ENCODE measurements at places on chromosomes 1 and 21. TPM values are rescaled to one million over a fixed set of nuclear protein-coding genes. Genes with fewer than 3 reads are reported as not detected.
A peak's percentile ranks its signal among the peaks of the same experiment; 100 is the strongest.

Gene PODN
- not detected for polyA plus RNA-seq

Gene RIPPLY3
- polyA plus RNA-seq, result 0.46 TPM

Gene TNFRSF1B
- 0.07 TPM for polyA plus RNA-seq

Gene FAM43B
- 7.1 TPM for polyA plus RNA-seq

Gene OR6K3
- not detected for polyA plus RNA-seq

Gene APOBEC4
- polyA plus RNA-seq, result not detected

Gene PCBP3
- 0.34 TPM for polyA plus RNA-seq

Gene RSPH1
- polyA plus RNA-seq, result 0.87 TPM

Gene FGR
- polyA plus RNA-seq, result not detected

Gene LCE1C
- not detected for polyA plus RNA-seq

Gene PTPN14
- polyA plus RNA-seq, result 10.3 TPM

Gene LAMB3
- polyA plus RNA-seq, result 9.1 TPM

Gene RBP7
- 3.5 TPM for polyA plus RNA-seq

- DNase-seq, result no peak
These were observed 30.2 kb upstream of the IL20 start for GRCh38 chr1:206835186-206835585.

DNA sequence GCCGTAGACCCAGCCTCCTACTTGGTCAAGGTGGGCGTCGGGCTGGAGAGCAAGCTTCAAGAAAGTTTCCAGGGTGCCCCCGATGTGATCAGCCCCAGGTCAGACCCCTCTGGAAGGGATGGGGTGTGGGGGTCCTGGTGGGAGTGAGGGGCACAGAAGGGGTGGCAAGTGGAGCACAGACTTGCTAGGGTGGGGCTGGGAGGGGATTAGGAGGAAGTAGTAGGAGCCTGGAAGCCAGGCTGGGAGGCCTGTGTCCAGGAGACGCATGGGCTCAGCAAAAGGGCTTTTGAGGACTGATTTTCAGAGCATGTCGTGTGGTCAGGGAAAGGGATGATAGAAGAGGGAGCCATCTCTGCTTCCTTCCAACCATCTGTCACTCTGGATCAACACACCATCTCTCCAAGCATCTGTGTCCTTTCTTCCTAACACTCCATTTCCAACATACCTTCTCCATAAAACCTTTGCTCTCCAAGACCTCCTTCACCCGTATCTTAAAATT, 8.5 kb downstream of the TRIM46 start:
- DNase-seq, result no peak

DNA sequence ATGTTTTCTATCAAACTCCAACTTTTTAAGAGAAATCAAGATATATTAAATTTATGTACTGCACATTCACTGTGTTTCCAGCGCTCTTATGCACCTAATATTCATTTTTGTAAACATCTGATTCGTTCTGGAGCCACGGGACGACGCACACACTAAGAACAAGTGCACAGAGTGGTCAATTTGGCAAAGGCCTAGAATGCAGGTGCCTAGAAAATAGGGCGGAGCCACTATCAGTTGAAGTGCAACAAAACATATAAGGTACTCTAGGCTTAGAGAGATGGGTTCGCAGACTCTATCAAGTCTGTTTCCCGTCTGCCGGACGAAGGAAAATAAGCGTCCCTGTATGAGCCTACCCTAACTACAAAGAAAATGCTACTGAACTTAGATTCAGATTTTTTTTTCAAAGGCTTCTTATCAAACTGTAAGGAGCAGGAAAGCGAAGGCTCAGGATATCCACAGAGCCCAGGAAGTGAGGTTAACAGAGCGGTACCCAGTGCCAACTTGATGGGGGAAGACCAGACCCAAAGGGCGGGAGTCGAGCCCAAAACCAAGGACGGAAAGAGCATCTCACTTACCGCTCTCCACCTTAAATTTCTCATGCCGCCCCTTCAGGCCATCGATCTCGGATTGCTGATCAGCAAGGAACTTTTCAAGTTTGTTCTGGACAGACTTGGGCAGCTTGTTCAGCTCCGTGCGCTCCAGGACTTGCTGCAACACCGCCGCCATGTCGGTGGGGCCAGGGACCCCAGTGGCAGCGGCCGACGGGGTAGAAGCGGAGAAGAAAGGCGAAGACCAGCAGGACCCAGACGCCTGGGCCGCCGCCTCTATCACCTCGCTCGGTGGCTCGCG, 526 bp downstream of the TPR start:
- DNase-seq, result peak; percentile 39

DNA sequence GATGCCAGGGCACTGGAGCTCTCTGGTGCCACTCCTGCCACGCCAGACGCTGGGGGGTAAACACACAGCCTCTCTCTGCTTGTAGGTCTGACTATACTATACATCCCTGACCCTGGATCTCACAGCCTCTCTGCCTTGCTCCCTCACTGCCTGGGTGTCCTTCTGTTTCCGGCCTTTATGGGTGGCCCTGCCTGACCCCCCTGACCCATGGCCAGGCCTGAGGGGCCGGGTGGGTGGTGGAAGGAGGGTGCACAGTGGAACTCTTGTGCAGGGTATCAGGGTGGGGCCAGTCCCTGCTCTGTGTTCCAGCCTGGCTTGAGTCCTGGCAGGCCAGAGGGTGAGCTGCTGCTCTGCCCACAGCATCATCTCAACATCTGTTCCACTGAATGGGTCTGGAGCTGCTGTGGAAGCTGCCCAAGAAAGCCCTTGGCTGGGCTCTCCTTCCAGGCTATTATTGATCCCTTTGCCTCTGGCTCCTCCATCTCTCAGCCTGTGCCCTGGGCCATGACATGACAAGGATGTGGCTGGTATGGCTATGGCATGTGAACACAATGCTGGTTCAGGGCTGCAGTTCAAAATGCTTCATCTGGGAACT, 17.2 kb upstream of the SYNC start:
- DNase-seq, result no peak

DNA sequence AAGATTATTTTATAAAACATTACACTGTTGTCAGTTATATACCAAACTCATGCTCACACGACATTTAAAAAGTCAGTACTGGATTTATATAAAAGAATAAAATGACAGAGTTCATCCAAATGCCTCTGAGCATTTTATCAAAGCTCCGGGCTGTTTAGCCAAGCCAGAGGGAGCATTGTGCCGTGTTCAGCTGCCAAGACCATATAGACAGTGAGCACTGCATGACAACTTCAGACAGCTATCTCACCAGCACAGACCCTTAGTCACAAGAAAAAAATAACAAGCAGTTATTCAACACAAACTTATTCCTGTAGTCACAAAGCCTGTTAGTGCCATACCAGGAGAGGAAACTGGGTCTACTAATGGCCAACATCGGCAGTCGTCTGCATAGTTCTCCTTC, 88.0 kb upstream of the PBX1 start:
- no peak for DNase-seq

- DNase-seq, result no peak
These were observed 11.8 kb downstream of the NHLH2 start for GRCh38 chr1:115829023-115829674.

- DNase-seq, result no peak
These were observed 251.7 kb upstream of the BEND5 start for GRCh38 chr1:49028396-49028795.

- no peak for DNase-seq
These were observed 31.4 kb downstream of the OLFM3 start for GRCh38 chr1:101965341-101965740.

DNA sequence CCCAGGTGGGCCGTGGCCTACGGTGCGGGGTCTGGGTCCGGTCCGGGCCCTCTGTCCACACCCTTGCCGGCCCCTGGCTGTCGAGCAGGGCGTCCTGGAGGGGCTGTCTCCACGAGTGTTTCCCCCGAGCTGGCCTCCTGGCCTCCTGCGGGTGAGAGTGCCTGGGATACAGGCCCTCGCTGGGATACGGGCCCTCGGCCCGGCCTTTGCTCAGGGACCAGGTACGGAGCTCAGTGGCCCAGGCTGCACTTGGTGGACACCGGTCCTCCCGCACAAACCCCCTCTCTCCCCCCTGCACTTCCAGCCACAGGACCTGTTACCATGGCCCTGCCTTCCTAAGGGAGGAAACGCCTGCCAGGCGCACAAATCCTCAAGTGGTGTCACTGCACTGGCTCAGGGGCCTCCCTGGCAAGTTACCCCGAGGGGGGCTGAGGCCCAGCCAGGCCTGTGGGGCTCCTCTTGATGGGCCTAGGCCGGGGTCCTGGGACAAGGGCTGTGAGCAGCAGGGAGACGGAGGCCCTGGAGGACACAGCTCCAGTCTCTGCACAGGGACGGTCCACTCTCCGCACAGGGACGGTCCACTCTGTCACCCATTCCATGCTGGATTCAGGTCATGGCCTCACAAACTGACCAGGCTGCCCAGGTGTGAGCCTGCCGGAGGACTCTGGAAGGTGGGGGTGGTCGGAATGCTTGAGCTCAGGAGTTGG, 18.2 kb upstream of the RNF223 start:
- no peak for DNase-seq

DNA sequence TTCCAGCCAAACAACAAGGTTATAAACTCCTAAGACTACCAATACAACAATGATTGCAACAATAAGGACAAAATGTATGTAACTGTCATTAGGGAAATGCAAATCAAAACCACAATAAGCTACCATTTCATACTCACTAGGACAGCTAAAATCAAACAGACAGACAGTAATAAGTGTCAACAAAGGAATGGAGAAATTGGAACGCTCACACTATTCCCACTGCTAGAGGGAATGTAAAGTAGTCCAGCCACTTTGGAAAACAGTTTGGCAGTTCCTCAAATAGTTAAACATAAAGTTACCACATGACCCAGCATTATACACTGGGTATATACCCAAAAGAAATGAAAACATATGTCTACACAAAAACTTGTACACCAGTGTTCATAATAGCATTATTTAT, 9.3 kb downstream of the PRKAB2 start:
- DNase-seq, result no peak

DNA sequence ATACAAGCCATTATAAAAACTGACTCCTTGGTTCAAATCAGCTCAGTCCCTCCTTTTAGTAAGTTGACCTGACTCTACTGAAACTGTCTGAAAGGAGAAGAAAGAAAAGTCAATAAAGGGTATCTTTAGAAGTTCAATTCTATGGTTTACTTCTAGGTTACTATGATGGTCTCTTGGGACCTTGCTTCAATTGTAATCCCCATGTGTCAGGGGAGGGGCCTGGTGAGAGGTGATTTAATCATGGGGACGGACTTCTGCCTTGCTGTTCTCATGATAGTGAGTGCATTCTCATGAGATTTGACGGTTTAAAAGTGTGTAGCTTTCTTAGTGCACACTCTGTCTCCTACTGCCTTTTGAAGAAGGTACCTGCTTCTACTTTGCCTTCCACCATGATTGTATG, 31.7 kb upstream of the FNBP1L start:
- no peak for DNase-seq

DNA sequence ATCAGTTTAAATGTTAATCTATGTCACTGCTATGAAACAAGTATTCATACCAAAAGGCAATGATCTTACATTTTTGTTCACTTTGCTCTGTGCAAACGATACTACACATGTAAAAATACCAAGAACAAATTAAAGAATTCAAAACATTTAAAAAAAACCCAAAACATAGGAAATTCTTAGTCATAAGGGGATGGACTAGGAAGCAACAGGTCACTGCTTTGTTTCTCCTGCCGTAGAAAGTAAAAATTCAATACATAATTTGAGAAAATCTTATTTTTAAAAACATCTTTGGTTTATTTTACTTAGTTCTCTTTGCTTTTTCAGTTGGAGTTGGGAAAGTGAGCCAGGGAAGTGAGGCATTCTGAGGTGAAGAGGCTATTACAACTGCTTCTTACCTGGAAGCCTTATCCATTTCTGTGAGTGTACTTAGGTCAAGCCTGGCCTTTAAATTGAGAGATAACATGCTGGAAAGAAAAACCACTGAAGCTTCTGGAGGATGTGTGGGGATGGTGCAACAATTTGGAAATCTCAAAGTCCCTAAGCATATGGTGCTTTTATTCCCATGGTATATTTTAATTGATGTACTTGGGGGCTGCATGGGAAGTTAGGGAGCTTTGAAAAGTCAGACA, 183.5 kb downstream of the CDC42BPA start:
- DNase-seq, result no peak

DNA sequence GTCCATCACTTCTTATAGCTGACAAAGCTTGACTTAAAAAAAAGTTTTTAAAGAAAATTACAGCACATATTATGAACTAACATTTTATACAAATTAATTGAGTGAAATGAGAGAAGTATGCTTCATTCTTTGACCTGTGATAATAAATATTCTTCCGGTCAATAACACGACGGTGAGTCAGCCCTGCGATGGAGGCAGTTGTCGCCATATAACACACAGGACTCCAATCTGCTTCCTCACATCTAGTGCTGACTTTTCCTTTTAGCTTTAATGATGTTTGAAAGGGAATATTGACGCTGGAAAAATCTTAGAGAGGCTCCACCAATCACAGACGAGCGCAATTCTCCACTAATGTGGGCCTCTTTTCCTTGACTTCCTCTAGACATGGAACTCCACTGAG, 166.9 kb upstream of the C1orf21 start:
- no peak for DNase-seq

DNA sequence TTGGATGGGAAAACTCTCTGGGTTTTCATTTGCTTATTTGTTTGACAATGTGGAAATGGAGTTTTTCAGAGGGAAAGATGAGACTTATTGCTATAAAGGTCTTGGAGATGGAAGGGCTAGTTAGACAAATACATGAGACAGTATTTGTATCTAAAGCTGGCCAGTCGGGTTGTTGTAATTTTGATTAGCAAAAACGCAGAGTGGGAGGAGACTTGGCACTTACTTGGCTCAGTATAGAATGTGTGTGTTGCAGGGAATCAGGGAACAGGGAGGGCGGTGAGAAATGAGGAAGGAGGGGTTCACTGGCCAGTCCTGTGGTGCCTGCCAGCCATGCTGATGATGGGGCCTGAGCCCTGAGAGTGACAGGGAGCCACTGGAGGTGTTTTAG, 6.0 kb upstream of the FOXE3 start:
- DNase-seq, result no peak

DNA sequence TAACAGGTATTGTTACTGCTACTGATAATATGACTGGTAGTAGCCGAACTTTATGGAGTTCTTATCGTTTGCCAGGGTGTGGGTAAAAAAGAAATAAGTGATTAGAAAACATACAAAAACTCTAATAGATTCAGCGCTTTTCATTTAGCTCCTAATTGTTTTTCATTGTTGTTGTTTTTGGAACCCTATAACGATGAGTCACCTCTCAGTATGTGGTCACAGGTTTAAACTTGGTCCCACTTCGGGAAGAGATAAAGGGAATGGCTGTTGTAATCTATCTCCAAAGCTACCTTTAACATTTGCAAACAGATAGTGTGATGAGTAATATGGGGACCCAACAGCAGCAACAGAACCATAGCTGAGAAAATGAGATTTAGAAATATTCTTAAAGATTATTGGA, 62.7 kb upstream of the BCL10 start:
- DNase-seq, result no peak
